Neuronal stem cell (in vitro differentiated cells): ENCODE measurements at places on chromosomes 3 and 15.

- H3K27me3 ChIP-seq = no peaks in the 10 kb centered on the region
- peaks cover 10% of the 10 kb centered on the region for H3K36me3 ChIP-seq
- no peaks in the 10 kb centered on the region for H3K4me1 ChIP-seq
- no peak for DNase-seq
These were observed 1.5 kb downstream of the SOX2 start for GRCh38 chr3:181713280-181713647.

DNA sequence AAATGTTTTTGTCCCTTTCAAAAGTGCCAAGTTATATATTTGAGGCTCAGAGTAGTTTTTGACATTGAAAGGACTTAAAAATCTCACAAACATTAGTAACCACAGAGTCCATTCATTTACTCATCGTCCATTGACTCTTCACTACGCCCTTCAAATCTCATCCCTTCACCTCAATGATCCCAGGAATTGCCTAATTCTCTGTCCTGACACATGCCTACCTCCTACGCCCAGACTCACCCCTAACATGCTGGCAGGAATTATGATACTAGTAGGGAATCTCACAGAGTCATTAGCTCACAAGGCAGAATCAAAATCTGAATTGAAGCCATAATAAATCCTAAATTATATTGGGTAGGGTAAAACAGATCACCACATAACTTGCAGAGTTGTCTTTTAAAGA is 410.1 kb downstream of the RAP2B start:
- DNase-seq = no peak
- H3K4me1 ChIP-seq = no peaks in the 10 kb centered on the region
- no peak overlapping the region for H3K4me3 ChIP-seq
- no peak overlapping the region for H3K27ac ChIP-seq
- no peaks in the 10 kb centered on the region for H3K36me3 ChIP-seq
- H3K27me3 ChIP-seq = no peaks in the 10 kb centered on the region

DNA sequence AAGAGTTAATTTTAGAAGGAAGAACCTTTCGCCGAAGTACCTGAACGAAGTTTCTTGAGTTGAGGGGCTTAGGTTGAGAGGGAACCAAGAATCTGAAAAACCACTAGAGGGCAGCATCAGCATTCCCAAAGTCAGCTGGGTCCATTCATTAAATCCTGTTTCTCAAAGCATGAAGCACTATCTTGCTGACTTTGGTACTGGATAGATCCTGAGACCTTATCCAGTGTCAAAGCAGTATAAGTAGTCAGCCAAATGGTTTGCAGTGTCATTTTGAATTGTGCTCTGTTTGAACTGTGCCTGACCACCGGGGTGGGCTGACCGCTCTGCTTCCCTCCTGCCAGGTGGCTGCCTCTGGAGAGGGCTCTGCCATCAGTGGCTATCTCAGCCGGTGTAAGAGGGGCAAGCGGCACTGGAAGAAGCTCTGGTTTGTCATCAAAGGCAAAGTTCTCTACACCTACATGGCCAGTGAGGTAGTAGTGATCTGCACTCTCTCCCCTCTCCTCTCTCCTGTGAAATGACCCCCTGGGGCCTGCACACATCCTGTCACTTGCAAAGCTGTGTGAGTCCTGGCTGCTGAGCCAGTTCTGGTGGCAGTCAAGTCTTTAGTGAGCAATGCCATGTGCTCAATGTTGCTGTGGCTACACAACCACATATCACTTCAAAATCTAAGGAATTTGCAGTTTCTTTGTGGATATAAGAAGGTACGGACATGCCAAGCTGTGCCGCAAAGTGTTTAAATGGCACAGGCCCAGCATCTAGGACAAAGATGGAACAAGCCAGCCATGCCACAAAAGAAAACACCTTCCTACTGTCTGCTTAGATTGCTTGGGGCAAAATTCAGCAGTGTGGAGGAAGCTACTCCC is 21.4 kb upstream of the NR2C2 start:
- H3K4me3 ChIP-seq = no peak overlapping the region
- DNase-seq = peak; percentile 64
- H3K27me3 ChIP-seq = no peaks in the 10 kb centered on the region
- peaks cover 9% of the 10 kb centered on the region for H3K4me1 ChIP-seq

GRCh38 chr3:184805351-184806038 is 6.5 kb upstream of the VPS8 start:
- peaks cover 2% of the 10 kb centered on the region for H3K4me1 ChIP-seq
- no peak for DNase-seq
- H3K27ac ChIP-seq = no peak overlapping the region
- H3K4me3 ChIP-seq = no peak overlapping the region

- DNase-seq = no peak
- no peaks in the 10 kb centered on the region for H3K36me3 ChIP-seq
- H3K4me3 ChIP-seq = peak overlapping the region; percentile 99
- H3K27me3 ChIP-seq = no peaks in the 10 kb centered on the region
These were observed 16.8 kb upstream of the CHD2 start for GRCh38 chr15:92883163-92883875.

GRCh38 chr15:27459836-27460235 is 488.9 kb downstream of the GABRG3 start:
- no peak overlapping the region for H3K4me3 ChIP-seq
- no peak for DNase-seq
- H3K4me1 ChIP-seq = no peaks in the 10 kb centered on the region
- H3K27me3 ChIP-seq = no peaks in the 10 kb centered on the region
